ENCODE measurements at places on chromosomes 13 and 19. TPM values are rescaled to one million over a fixed set of nuclear protein-coding genes. Genes with fewer than 3 reads are reported as not detected.
A peak's percentile ranks its signal among the peaks of the same experiment; 100 is the strongest.

- peak; percentile 94 for DNase-seq
Observed at GRCh38 chr19:50431343-50432220, 1.1 kb upstream of the MYBPC2 start.

GRCh38 chr13:49627831-49628652 is at the start of gene ARL11:
Gene ARL11, plus strand, starts transcription at chr13:49628507. Its CDS starts 1,941 bp downstream, at chr13:49630448.
- DNase-seq: peak; percentile 13

GRCh38 chr19:12997967-12998940 is 3.0 kb downstream of the NFIX start:
- DNase-seq: no peak

DNA sequence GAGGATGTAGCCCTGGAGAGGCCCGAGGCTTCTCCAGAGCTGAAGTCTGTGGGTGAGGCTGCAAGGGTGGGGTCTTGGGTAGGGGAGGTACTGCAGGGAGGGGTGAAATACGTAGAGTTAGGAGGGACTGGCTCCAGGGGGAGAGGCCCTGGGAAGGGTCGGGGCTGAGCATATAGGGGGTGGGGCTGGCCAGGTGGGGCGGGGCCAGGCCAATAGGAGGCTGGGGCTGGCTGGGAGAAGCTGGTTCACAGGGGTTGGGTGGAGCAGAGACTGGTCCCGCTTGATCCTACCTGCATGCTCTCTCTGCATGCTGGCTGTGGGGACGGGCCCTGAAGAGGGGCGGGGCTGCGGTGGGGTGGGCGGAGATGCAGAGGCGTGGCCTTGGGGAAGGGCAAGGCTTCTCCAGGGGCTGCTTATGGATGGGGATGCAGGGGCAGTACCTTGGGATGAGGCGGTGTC is 51.9 kb downstream of the CELF5 start:
- DNase-seq: peak; percentile 52

DNA sequence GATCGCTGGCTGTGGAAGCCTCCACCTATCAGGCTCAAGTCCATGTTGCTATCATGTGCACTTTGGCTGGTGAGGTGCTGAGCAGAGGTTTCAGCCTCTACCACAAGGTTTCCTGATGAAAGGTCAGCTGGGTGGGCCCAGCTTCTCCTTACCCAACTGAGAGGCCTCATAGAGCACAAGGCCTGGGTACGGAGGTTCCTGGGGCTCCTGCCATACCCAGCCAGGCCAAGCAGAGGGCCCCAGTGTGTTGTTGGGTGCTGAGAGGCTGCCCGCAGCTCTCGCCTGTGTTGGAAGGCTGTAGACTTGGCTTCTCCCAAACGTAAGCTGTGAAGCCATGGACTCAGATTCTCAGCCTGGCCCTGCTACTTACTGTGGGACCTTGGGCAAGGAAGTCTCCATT is 28.2 kb downstream of the ACTN4 start:
- DNase-seq: no peak

Gene CPB2
- not detected for total RNA-seq

DNA sequence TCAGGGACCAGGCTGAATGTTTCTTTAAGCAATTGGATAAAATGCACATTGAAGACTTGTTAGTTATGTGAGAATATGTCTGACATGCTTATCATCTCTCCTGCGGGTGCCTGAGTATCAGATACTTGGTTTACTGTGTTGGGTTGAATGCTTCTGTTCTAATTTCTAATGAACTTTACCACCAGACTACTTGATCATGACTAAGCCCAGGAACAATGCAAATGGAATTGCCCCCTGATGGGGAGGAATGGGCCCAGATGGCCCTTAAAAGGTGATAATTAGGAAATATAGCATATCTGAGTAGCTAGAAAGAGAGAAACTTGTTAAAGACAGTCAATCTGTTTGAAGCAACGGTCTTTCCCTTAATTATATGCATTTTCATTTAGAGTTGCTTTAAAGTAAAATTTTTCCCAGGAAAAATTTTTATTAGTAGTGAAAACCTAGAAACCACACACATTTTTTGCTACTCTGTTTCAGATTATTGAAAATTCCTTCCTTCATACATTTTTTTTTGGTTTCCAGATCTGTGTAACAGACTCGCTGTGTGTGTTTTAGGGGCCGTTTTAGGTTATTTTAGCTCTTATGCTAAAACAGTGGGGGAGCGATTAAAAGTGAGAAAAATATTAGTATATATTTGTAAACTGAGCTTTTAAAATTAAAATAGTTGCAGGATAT is 186.6 kb downstream of the TM9SF2 start:
- DNase-seq: no peak

DNA sequence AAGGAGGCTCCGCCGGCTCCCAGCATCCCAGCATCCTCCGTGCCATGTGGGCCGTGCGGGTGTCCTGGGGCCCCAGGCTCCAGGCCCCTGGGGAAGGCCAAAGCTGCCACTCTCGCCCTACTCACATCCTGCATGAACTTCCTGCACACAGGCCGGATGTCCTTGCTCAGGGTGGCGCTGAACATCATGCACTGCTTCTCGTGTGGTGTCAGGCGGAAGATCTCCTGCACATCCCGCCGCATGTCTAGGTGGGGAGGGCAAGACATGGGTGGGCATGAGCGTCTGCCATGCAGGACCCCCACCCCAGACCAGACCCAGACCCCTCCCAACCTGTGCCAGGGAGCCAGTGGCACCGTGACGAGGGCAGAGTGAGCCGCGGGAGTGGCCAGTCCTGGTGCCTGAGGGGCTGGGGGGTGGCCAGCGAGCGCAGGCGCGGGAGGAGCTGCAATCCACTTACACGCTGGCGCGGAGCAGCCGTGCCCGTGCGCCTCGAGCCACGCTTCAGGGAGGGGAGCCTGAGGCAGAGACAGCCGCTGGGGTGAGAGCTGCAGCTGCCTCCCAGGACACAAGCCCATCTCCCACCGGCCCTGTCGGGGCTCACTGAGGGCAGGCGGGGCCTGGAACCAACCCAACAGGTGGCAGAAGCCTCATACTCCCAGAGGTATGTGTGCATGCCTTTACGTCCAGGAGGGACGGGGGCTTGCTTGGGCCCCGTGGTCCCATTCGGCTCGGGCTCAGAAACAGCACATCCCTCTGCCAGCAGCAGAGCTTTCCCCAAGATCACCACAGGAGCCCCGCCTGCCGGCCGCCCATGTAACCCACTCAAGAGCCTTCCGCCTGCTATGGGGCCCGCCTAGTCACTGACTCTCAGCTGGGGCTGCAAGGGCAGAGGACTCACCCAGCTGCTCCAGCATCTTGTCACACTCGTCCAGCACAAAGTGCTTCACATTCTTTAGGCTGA is 8.8 kb downstream of the DDX39A start:
- no peak for DNase-seq

DNA sequence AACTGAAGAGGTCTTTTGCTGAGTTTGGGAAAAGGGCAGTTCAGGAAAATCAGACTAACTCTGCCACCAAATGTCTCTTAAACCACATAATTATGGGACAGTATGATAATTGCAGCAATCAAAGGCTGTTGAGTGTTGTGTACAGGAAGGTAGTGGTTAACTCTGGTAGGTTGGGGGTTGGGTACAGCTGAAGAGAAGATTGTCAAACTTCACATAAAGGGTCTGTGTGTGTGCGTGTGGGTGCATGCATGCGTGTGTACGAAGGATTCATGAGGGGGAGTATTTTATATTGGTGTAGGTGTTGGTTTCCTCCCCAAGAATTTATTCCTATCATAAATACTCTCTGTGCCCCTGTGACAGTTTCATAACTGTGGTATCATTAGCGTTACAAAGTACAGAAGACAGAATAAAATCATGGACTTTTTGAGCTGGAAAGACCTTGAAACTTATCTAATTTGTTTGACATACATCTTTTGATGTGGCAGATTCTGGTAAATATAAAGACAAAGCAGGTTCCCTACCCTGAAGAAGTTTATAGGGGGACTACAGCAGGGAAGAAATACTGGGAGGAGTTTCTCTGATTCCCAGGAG is 94.1 kb downstream of the PCCA start:
- peak; percentile 26 for DNase-seq

Measured in CD8-positive, alpha-beta T cell (primary cell).